ENCODE measurements at places on chromosomes 2 and 18. TPM values are rescaled to one million over a fixed set of nuclear protein-coding genes. Genes with fewer than 3 reads are reported as not detected.

GRCh38 chr2:167264380-167264779 lies 376.1 kb downstream of the XIRP2 start:
- H3K36me3 ChIP-seq, result peaks cover under 1% of the 10 kb centered on the region
- H3K4me3 ChIP-seq, result no peak overlapping the region
- H3K27ac ChIP-seq, result no peak overlapping the region
- H3K4me1 ChIP-seq, result no peaks in the 10 kb centered on the region
- no peaks in the 10 kb centered on the region for H3K27me3 ChIP-seq
- DNase-seq, result no peak

The GTF2A1L gene
- total RNA-seq, result not detected

DNA sequence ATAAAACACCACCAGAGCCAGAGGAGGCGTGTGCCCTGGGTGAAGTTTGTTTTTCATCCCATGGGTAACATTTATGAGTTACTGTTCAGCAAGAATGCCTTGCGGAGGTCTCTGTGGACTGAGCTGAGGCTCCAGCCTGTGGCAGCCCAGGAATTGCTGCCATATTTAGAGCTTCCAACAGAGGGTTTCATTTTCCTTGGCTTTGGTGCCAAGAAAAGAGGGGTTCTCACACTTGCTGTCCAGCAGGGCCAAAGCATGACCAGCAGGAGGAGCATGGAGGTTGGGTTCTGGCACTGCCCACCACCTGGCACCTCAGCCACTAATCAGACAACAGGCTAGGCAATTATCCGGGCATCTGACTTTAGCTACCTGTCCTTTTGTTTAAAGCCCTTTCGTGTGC lies 36.7 kb downstream of the EPAS1 start:
- no peak for DNase-seq
- peaks cover 13% of the 10 kb centered on the region for H3K27me3 ChIP-seq
- no peak overlapping the region for H3K4me3 ChIP-seq

- H3K4me1 ChIP-seq, result peaks cover 21% of the 10 kb centered on the region
- H3K4me3 ChIP-seq, result peak overlapping the region; percentile 86
- H3K36me3 ChIP-seq, result peaks cover 2% of the 10 kb centered on the region
- peak overlapping the region; percentile 89 for H3K27ac ChIP-seq
- H3K27me3 ChIP-seq, result no peaks in the 10 kb centered on the region
- DNase-seq, result no peak
Observed at GRCh38 chr2:160405077-160405867, 88.3 kb downstream of the RBMS1 start.

GRCh38 chr2:136932700-136933099 lies 167.4 kb downstream of the THSD7B start:
- no peak overlapping the region for H3K27ac ChIP-seq
- no peak overlapping the region for H3K4me3 ChIP-seq
- DNase-seq, result no peak
- no peaks in the 10 kb centered on the region for H3K4me1 ChIP-seq
- H3K27me3 ChIP-seq, result no peaks in the 10 kb centered on the region

GRCh38 chr2:69387770-69388481 lies 899 bp upstream of the GFPT1 start:
- peaks cover 41% of the 10 kb centered on the region for H3K4me1 ChIP-seq
- DNase-seq, result no peak
- no peaks in the 10 kb centered on the region for H3K27me3 ChIP-seq
- H3K27ac ChIP-seq, result no peak overlapping the region

GRCh38 chr18:79397247-79397829 lies 1.6 kb downstream of the NFATC1 start:
- peaks cover 44% of the 10 kb centered on the region for H3K4me1 ChIP-seq
- no peak overlapping the region for H3K27ac ChIP-seq
- peaks cover 9% of the 10 kb centered on the region for H3K36me3 ChIP-seq
- H3K4me3 ChIP-seq, result peak overlapping the region; percentile 88
- DNase-seq, result no peak

GRCh38 chr18:75775121-75775520 lies 347.6 kb upstream of the SMIM21 start:
- H3K27ac ChIP-seq, result no peak overlapping the region
- H3K4me1 ChIP-seq, result no peaks in the 10 kb centered on the region
- DNase-seq, result no peak
- H3K4me3 ChIP-seq, result no peak overlapping the region

DNA sequence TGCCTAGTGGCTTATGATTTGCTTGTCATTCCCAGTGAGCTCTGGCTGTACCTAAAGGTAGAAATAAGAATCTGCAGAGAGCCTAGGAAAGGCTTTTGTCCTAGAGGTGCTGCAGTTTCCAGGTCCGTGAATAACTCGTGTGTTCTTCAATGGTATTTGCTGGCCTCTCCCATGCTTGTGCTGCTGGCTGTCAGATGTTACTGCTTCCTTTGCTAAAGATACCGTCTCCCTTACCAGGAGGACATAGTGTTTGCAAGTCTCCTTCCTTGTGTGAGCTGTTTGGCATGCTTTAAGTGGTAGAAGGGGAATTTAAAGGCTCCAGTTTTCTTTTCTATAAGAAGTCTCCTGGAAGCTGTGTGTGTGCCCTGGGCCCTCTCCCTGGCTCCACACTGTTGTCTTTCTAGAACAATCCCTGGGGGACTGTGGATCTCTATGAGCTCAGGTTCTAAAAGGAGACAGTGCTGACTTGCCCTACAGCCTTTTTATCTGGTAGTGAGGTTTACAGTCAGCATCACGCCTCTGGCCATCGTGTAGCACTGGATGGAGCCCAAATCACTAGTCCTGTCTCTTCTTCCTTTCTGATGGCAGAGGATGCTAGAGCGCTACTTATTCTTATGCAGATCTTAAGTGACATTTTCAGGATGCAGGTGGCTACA lies 65.8 kb downstream of the RNF144A start:
- no peak overlapping the region for H3K4me3 ChIP-seq
- H3K27me3 ChIP-seq, result no peaks in the 10 kb centered on the region
- DNase-seq, result no peak
- no peak overlapping the region for H3K27ac ChIP-seq

GRCh38 chr2:8215159-8215863 lies 466.5 kb upstream of the ID2 start:
- no peaks in the 10 kb centered on the region for H3K4me1 ChIP-seq
- no peak overlapping the region for H3K4me3 ChIP-seq
- no peaks in the 10 kb centered on the region for H3K36me3 ChIP-seq

DNA sequence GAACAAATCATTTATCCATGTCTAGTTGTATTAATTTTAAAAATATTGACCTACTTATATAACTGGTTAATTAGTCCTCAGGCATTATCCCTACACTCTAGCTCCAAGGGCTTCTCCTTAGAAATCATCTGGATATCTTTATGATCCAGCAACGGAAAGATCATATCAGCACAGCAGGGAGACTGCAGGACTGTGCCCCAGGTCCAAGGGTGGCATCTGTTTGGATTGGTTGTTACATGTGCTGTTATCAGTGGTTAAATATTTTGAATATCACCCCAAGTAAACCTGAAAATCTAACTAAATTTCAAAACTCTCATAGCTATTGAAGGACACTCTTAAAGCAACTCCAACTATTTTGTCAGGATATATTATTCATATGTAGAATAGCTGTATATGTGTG lies 556.2 kb upstream of the ZEB2 start:
- DNase-seq, result no peak
- no peak overlapping the region for H3K4me3 ChIP-seq
- no peak overlapping the region for H3K27ac ChIP-seq
- H3K4me1 ChIP-seq, result no peaks in the 10 kb centered on the region

- no peak overlapping the region for H3K27ac ChIP-seq
- no peak for DNase-seq
- H3K4me1 ChIP-seq, result peaks cover 6% of the 10 kb centered on the region
- H3K27me3 ChIP-seq, result no peaks in the 10 kb centered on the region
- no peaks in the 10 kb centered on the region for H3K36me3 ChIP-seq
- peak overlapping the region; percentile 80 for H3K4me3 ChIP-seq
Observed at GRCh38 chr2:209579230-209579749, 155.4 kb downstream of the MAP2 start.

The CCBE1 gene
- total RNA-seq, result 1.2 TPM

GRCh38 chr2:14828968-14829367 lies 196.5 kb downstream of the LRATD1 start:
- no peak overlapping the region for H3K4me3 ChIP-seq
- no peaks in the 10 kb centered on the region for H3K27me3 ChIP-seq
- H3K27ac ChIP-seq, result no peak overlapping the region
- no peaks in the 10 kb centered on the region for H3K36me3 ChIP-seq
- no peak for DNase-seq

GRCh38 chr2:119063177-119063576 lies 95.4 kb downstream of the C1QL2 start:
- no peak overlapping the region for H3K27ac ChIP-seq
- no peaks in the 10 kb centered on the region for H3K4me1 ChIP-seq
- no peaks in the 10 kb centered on the region for H3K36me3 ChIP-seq
- no peak for DNase-seq

- no peak overlapping the region for H3K4me3 ChIP-seq
- DNase-seq, result no peak
- H3K27me3 ChIP-seq, result no peaks in the 10 kb centered on the region
- no peaks in the 10 kb centered on the region for H3K4me1 ChIP-seq
Observed at GRCh38 chr2:129117434-129117833, 798.8 kb upstream of the HS6ST1 start.

The ELOA2 gene
- total RNA-seq, result not detected

DNA sequence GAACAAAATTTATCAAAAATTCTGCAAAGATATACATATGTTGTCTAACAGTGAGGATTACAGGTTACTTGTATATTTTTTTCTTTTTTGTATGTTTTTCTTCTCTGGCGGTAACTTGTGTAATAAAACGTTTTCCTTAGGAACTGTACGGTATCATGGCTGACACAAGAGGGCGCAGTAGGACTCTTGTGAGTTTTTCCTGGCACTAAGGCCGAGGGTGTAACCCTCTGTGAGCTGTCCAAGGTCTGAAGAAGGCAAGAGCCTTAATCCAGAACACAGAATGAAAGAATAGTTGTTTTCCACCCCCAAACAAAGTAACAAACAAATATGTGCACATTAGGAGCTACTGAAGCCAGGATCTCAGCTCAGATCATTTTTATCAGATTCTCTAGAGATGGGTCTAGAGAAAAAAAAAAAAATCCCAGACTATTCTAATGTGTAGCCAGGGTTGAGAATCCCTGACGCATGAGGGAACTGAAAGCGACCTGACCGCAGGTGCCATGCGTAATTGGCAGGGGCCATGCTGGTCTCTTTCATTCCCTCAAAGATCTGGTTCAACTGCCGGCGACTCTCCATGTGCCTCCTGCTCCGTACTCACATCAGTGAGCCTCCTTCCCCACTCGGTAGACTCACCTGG lies 27.0 kb downstream of the TMEM200C start:
- H3K4me3 ChIP-seq, result no peak overlapping the region
- DNase-seq, result peak; percentile 38

DNA sequence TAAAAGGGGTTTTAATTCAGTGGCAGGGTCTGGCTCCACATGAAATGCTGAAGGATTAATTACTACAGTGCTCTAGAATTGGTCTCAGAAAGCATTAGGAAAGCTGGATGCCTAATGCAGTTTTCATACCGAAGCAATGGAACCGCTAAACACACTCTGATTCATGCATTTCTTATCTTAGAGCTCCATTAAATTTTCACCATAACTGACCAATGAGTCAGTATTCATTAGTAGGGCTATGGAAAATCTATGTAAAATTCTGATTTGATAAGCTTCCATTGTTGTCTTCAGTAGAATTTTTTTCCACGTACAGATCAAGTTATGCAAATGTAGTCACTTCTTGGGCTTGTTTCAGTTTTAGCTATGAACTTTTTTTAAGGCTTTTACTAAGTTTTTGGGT lies 359.9 kb downstream of the ARHGAP15 start:
- no peak overlapping the region for H3K4me3 ChIP-seq
- DNase-seq, result no peak
- H3K27me3 ChIP-seq, result no peaks in the 10 kb centered on the region
- peaks cover 21% of the 10 kb centered on the region for H3K36me3 ChIP-seq
